Activated effector memory CD4-positive, alpha-beta T cell treated with anti-CD3 and anti-CD28 coated beads, Interleukin-2, amount 50 U/mL, for 16 hours (primary cell): ENCODE measurements at places on chromosomes 2 and 18.

DNA sequence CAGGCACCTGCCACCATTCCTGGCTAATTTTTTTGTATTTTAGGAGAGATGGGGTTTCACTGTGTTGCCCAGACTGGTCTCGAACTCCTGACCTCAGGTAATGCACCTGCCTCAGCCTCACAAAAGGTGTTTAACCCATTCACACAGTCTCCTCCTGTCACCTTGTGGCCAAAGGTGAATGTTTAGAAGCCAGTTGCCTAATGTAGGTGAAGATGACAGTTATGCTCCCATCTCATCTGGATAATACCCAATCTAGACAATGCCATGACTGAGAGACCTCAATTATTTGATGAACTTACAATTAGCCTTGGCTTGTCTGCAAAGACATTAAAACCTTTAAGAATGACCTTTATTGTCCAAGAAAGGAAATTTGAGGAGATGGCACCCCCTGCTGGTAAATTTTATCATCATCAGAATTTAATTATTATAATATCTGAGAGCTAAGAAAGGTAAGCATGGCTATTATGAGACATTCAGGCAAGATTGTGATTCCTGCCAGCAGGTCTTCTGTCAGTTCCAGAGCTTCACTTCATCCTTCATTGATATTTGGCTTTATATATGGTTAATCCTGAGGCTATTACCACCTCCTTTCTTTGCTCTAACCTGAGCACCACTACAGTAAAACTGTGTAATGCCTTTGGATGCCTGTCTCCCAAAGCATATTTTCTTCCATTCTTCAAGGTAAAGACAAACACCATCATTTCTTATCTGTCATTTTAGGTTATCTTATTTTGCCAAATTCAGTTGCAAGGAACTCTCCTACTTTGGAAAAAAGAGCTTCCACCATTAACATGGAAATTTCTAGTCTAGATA, 117.6 kb downstream of the FAM124B start:
- no peak for DNase-seq

GRCh38 chr18:5297597-5297996, 2.1 kb upstream of the ZBTB14 start:
- DNase-seq: no peak

- no peak for DNase-seq
Observed at GRCh38 chr2:111053266-111053665, 67.4 kb upstream of the BCL2L11 start.

DNA sequence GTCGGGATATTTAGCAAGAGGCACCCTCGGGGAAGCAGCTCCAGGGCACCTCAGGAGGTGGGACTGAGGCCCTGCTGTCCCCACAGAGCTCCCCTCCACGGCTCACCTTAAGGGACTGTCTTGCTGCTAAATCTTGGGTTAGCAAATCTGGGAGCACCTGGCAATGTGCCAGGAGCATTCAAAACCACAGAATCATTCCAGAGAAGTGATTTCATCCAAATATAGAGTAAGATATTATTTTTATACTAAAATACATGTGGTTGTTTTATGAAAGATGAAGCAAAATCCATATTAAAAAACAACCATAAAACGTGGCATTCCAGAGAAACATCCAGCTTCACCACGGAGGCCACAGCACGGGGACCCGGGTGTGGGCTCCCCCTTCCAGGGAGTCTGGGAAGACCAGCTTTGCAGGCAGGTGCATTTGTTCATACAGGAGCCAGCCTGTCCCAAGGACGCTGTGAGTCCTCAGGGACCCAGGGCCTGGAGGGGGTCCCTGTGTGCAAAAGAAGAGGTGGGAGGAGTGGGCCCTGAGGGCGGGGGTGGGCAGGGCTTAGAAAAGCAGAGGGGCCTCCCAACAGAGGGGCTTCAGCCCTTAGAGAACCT, 16.3 kb downstream of the HS1BP3 start:
- no peak for DNase-seq

GRCh38 chr2:104855221-104856085, 1.5 kb downstream of the POU3F3 start:
- peak; percentile 48 for DNase-seq

- DNase-seq: no peak
Observed at GRCh38 chr18:31828613-31829012, 67.9 kb upstream of the SLC25A52 start.

DNA sequence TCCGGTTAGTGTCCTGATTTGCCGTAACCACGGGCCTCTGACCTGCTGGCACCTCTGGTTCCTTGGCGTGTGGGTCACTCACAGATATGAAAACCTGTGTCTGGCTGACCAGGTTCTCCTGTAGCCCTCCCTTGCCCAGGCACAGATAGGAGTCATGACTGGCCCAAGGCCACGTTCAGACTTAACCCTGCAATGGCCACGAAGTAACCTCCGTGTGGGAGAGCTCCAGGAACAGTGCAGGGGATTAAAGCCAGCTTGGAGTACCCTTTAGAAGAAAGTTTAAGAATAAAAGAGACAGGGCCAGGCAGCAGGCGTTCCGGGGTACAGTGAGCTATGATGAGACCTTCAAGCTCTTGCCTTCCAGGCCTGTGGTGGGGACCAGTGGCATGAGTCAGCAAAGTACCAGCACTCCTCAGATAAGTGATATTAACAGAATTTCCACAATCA, 25.5 kb downstream of the CENPO start:
- peak; percentile 59 for DNase-seq

DNA sequence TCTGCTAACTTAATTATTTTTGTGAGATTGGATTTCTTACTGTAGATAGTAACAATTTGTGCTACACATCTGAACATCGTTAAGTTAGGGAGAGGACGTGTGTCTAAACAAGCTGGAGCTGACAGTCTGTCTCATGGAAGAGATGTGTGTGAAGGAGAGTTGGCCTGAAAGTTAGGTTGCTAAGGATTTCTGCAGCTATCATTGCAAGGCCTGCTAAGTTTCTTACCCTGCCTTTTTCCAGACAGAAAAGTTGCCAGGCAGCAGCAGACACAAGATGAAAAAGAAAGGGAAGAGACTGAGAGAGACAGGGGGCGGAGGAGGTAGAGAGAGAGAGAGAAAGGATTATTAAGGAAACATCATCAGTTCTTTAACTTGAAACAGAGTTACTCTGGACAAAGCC, 4.1 kb upstream of the LRP1B start:
- DNase-seq: no peak
